ENCODE measurements at places on chromosomes 1 and 21.

GRCh38 chr1:151131701-151132334 is 14.6 kb downstream of the SEMA6C start:
- peaks cover 34% of the 10 kb centered on the region for H3K36me3 ChIP-seq
- peaks cover 24% of the 10 kb centered on the region for H3K4me1 ChIP-seq
- peak; percentile 62 for DNase-seq
- peak overlapping the region; percentile 77 for H3K4me3 ChIP-seq
- H3K27ac ChIP-seq: peak overlapping the region; percentile 70

DNA sequence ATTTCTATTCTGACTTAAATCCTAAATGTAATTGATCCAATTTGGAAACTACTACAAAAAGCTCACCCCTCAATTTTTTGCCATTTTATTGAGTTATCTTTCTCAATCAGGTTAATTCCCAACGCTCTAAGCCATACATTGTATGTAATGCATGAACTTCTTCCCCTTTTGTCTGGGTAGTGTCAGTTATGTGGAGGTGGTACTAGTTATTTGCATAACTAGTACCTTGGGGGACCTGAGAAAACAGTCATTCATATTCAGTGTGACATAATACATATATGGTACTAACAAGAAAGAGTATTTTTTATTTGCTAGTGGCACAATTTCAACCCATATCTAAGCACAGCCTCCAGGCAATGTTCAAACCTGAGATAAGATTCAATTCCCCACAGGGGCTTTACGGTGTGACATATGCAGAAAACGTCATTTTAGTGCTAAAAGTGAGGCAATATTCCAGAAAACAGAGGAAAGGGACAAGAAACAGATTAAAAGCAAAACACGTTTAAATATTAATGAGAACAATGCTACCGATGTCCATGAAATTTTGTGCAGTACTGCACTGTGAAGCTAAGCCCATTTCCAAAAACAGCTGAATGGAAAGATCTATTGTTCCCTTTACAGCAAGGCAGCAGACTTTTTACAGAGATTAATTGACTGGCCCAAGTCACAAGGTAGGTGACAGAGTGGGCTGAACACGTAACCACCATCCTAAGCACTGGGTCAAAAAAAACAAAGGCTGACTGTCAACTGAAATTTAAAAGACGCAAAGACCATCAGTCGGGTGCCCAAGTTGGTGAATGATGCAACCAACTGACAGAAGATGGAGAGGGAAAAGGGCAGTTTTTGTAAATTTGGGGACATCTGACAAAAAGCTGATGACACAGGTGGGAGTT is 1.4 kb downstream of the HLCS start:
- H3K4me3 ChIP-seq: peak overlapping the region; percentile 89
- H3K27ac ChIP-seq: peak overlapping the region; percentile 30
- no peaks in the 10 kb centered on the region for H3K27me3 ChIP-seq
- H3K36me3 ChIP-seq: peaks cover 22% of the 10 kb centered on the region

DNA sequence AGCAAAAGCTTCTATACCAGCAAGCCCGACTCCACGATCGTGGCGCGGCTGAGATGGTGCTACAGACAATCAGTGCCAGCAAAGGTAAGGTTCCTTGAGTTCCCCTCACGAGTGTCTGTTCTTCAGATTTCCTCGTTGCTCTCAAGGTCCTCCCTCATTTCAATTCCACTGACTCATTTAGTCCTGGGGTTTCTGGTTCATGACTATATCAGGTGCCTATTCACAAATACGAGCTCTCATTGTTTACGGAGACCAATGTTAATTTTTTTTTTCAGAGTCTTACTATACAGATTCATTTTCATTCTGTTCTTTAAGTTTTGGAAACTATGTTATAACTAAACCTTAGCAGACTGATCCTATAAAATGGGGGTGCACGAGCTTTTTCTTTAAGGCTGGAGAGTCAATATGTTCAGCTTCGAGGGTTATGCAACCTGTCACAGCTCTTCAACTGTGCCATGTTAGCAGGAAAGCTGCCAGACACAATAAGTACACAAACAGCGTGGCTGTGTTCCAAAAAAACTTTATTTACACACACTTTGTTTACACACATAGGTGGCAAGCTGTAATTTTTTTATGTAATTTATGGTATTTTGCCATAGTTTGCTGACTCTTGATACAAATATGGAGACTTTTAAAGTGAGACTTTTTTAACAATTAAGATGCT is 134.3 kb downstream of the ZP4 start:
- H3K36me3 ChIP-seq: no peaks in the 10 kb centered on the region
- no peak overlapping the region for H3K27ac ChIP-seq
- H3K27me3 ChIP-seq: no peaks in the 10 kb centered on the region
- peaks cover 5% of the 10 kb centered on the region for H3K4me1 ChIP-seq
- no peak for DNase-seq

GRCh38 chr1:82614090-82614489 is 813.4 kb downstream of the ADGRL2 start:
- no peaks in the 10 kb centered on the region for H3K4me1 ChIP-seq
- H3K36me3 ChIP-seq: no peaks in the 10 kb centered on the region
- H3K27ac ChIP-seq: no peak overlapping the region
- no peak overlapping the region for H3K4me3 ChIP-seq
- no peak for DNase-seq

DNA sequence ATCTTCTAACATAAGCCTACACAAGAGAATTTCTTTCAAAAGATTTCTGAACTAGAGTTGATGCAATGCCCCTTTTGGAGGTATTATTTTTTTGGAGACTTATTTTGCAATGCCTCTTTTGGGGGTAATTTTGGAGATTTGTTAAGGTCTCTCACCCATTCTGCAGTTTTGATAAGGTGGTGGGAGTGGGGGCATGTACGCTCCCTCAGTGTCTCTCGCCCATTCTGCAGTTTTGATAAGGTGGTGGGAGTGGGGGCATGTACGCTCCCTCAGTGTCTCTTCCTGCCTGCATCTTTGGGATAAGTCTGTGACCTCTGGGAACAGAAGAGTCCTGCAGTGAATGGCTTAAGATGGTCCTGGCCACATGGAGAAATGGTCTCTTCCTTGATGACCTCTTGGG is 312.2 kb downstream of the ZP4 start:
- H3K27ac ChIP-seq: no peak overlapping the region
- DNase-seq: no peak
- no peaks in the 10 kb centered on the region for H3K4me1 ChIP-seq
- H3K27me3 ChIP-seq: peaks cover 3% of the 10 kb centered on the region
